ENCODE measurements at places on chromosomes 6 and 20.

DNA sequence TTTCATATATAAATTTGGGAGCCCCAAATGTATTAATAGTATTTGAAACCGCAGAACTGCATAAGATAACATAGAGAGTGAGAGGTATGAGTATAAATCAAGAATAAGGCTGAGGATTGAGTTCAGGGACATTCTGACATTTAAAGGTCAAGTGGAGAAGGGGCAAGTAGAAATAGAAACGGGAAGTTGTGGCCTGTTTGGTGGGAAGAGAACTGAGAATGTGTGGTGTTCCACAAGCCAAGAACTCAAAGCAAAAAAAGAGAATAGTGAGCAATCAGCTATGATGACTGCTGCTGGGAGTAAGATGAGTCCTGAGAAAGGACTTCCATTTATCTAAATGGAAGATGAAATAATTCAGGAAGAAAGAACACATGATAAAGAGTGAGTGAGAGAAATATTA lies 418.4 kb downstream of the CD109 start:
- DNase-seq = no peak

GRCh38 chr6:157403686-157404051 lies 22.7 kb downstream of the ZDHHC14 start:
- no peak for DNase-seq

DNA sequence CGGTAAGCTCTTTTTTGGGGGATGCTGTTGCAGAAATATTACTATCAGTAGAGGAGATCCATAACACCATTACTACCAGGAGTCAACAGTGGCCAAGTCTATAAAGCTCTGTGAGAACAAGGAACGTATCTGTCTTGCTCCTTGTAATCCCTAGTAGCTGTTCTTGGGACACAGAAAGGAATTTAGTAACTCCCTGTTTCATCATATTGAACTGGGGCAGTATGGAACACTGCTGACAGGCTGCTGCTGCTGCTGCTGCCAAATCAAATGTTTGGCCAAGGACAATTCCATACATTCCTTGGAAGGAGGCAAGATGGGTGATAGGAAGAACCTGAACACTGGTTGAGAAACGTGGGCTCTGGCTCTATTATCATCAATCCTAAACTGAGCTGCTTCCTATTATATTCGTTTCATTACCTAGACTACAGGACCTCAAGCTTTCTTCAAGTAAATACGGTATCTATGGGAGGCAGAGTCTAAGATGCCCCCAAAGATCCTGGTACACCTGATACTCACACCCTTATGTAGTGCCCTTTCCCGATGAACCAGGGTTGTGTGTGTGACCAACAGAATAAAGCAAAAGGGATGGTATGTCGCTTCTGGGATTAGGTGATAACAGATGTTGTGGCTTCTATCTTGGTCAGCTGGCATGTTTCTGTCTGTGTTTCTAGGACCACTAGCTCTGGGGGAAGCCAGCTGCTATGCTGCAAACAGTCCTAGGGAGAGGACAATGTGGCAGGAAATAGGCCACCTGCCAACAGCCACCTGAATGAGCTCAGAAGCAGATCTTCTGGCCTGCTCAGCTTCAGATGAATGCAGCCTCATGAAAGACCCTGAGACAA lies 39.5 kb downstream of the ELOVL5 start:
- DNase-seq = peak; percentile 51

- DNase-seq = no peak
Measured at GRCh38 chr6:68757821-68758220, 122.7 kb downstream of the ADGRB3 start.

GRCh38 chr6:131937703-131938631 lies 13.2 kb downstream of the CCN2 start:
- no peak for DNase-seq

DNA sequence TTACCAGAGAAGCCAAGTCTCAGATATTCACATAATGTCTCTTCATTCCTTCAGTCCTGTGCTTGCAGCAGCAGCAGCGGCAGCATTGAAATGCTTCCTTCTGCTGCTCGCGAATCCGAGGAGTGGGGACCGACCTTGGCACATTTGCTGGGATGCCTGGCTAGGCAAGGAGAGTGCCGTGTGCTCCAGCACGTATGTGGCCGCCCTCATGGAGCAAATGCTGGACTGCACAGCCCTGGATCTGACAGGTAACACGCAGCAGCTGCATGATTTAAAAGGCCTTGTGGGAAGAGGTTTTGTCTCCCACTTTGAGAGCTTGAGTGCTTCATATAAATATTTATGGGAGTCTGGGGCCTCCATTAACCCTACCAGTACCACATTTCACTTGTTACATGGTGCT lies 9.9 kb downstream of the MAFB start:
- no peak for DNase-seq

Measured in GM06990 (cell line).